Dermis blood vessel endothelial cell (primary cell): ENCODE measurements at places on chromosomes 7 and 10. TPM values are rescaled to one million over a fixed set of nuclear protein-coding genes. Genes with fewer than 3 reads are reported as not detected.

Gene RBP3
- total RNA-seq, result not detected in 2 replicates

DNA sequence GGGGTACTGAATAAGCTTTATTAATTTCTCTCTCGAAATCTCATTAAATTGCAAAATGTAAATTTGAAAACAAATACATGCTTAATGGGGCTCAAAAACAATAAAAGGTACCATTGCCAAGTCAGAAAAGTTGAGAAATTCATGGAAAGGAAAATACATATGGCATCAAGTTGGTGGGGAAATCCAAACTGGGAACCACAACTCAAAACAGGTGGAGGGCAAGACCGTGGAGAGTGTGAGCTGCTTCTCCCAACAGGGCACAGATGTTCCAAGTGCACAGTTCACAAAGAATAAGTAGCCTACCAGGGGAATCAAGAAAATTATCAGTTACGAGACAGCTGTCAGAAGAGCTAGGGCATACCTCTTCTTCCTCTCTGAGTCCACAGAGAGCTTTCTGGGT is 26.6 kb downstream of the MKX start:
- DNase-seq, result no peak

GRCh38 chr10:13908475-13908874 is 321.7 kb downstream of the PRPF18 start:
- DNase-seq, result peak; percentile 55

GRCh38 chr7:142752376-142753225 is 3.3 kb downstream of the PRSS1 start:
- DNase-seq, result no peak

Gene SUPV3L1
- 18.4 and 27.1 TPM in 2 replicates for total RNA-seq
